ENCODE measurements at places on chromosomes 1 and 21.
A peak's percentile ranks its signal among the peaks of the same experiment; 100 is the strongest.

DNA sequence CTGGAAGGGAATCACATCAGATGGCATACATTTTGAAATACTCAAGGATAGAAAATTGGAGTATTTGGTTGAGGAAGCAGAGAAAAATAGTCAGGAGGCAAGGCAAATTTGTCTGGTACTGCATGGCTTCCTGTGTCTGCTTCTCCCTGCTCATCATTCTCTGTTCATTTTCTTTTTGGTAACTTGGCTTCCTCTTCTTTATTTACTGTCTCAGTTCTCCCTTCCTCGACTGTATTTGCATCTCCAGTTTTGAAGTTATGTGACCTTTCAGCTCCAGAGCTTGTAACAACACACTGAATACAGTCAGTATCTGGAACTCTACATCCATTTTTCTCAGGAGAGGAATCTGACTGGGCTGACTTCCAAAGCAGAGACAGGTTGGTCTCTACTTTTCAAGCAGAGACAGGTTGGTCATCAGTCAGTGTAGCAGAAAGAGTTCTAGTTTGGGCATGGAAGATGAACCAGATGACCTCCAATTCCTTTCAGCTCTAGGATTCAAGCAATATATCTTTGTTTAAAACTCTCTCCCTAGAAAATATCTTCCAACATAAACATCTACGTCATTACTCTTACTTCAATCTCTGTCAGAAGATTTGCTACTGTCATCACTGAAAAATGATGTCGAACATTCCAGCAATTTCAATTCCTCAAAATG lies 571.2 kb downstream of the ADGRL2 start:
- DNase-seq = no peak

DNA sequence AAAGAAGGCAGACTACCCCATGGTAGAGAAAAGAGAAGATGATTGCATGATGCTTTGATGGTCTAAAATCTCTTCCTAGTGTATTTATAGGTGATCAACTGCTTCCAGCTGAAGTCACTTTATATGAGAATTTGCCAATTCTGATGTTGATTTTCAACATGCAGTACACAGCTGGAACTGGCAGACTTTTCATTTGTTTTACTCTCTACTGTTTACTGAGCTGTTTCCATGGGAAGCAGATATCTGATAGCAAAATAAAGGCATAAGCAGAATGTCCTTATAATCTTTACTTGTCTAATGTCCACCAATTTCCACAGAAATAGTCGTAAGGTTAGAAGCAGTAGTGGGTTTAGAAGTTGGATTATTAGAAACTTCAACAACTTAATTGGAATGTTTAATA lies 74.9 kb downstream of the SYDE2 start:
- DNase-seq = no peak

- peak; percentile 4 for DNase-seq
Observed at GRCh38 chr1:91427741-91428140, 23.1 kb upstream of the HFM1 start.

DNA sequence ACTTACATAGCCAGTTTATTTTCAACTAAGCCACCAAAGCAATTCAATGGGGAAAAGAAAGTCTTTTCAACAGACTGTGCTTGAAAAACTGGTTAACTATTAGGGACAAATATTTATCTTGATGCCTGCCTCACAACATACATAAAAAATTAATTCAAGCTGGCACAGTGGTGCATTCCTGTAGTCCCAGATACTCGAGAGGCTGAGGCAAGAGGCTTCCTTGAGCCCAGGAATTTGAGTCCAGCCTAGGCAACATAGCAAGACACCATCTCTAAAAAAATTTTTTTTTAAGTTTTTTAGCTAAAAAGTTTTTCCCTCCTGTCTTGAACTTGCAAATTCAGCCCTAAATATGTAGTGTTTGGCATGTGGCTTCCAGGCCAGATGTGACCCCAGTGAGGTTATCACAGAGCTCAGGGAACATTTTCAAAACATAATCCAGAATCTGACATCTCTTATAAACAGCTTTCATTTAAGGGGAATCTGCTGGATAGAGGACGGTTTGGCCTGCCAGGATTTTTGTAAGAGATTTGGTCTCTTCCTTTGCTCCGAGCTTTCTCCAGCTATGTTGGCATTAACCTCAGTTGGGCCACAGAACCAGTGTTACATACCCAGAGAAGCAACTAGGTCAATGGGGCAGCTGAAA lies 46.4 kb downstream of the COL6A1 start:
- peak; percentile 5 for DNase-seq

GRCh38 chr1:214317300-214317699 lies 36.3 kb downstream of the SMYD2 start:
- DNase-seq = no peak

- DNase-seq = no peak
Observed at GRCh38 chr21:15096146-15096545, 31.3 kb upstream of the NRIP1 start.

GRCh38 chr1:17672226-17672625 lies 82.9 kb upstream of the ACTL8 start:
- DNase-seq = no peak

DNA sequence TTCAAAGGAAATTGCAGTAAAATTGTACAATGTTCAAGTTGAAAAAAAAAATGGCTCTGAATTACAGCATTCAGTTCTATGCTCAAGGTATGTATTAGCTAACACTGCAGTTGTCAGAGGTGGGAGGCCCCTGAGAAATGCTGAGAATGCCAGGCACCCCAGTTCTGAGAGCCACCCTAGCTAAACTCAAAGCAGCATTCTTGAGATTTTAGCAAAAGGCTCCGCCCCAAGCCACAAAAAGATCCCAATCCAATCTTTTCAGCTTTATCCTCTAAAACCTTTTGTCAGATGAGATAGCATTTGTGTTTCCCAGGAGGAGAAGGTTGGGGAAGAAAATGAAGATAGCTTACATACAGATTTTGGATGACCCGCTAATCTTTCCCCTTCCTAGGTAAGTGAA lies 68.8 kb downstream of the SMYD2 start:
- no peak for DNase-seq

GRCh38 chr1:184056921-184057555 lies 5.5 kb downstream of the TSEN15 start:
- no peak for DNase-seq

Measured in hepatocyte (in vitro differentiated cells).